ENCODE measurements at places on chromosomes 6 and 20.

DNA sequence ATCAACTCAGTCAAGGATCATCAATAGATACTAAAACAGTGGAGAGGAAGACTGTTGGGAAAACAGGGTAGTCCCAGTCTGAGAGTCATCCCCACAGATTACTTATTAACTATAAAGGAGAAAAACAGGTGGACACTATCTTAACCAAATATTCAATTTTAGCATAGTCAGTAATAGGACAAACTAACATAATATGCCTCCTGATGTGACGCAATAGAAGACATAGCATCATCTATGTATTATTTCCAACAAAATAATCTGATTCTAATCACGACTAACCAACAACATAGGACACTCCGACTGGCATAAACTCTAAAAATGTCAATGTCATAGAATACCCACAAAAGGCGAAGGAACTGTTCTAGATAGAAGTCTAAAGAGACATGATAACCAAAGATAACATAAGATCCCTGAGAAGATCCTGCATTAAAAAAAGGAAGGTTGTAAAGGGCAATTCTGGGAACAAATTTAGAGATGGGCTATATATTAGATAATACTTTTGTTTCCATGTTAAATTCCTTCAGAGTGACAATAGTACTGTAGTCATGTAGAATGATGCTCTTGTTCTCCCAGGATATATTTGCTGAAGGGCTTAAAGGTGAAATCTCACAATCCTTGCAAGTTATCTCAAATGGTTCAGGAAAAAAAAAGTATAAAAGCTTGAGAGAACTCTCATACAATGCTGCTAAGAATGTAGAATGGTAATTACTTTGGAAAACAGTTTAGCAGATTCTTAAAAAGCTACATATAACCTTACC, 28.9 kb downstream of the ILRUN start:
- DNase-seq, result no peak

- peak; percentile 41 for DNase-seq
Observed at GRCh38 chr20:12715371-12715770, 293.4 kb upstream of the SPTLC3 start.

DNA sequence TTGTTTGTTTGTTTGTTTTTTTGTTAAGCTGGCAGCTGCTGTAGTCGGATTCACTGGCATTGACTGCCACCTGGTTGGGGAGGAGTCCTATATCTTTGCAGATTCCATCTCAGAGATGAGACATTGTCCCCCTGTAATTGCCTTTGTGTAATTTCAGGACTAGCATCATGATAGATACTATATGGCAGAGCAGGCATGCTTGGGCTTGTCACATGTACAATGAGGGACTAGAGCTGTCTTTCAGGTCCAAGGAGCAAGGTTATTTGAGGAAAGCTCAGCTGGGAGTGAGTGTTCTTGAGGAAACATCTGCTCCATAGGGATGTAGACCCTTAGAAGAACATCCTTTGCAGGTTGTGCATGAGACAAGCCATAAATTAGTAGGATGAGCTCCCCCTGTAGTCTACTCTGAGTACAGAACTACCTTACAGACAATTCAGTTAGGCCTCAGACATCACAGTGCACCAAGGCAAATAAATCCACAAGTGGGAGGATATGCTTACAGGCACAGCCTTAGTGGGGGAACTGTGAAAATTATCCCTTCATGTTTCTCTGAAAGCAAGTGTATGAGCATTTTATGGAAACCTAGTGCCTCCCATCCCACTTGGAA, 62.1 kb downstream of the BMP2 start:
- peak; percentile 15 for DNase-seq

DNA sequence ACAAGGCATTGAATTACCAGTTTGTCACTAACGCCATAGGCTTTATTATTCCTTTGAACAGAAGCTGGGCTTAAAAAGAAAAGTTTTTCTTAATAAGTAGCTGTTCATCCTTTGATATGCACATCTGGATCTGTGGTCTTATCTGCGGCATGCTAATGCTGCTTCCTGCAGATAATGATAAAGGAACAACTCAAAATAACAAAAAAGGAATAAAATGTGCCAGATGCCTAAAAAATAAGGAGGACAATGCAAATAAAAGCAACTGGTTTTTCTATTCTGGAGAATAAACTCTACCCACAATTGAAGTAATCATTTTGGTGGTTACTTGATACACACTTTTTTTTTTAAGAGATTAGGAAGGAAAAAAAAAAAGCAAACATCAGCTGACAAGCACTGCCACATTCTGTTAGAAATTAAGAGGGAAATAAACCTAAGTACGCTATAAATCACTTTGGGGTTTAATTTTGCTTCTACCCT, 156.8 kb upstream of the SALL4 start:
- no peak for DNase-seq

DNA sequence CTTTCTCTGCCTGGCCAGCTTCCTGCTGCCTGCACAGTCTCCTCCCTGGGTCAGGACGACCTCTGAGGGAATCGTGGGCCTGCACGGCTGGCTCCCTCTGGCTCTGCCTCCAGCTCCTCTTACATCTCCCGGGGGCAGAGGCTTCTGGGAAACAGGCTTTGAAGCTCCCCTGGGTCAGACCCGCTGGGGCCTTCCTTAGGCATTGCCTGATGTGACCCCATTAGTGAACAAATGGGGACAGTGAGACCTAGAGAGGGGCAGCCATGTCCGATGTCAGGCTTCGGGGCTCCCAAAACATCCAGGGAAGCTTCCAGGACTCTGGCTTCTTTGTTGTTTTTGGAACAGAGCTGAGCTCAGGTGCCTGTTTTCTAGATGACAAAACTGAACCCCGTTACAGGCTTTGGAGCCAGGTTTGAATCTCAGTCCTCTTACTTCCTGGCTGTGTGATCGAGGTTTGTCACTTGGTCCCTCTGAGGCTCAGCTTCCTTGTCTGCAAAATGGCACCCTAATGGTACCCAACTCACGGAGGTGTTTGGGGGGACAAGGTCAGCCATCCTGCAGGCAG, 94.3 kb downstream of the CEBPB start:
- DNase-seq, result no peak

- no peak for DNase-seq
Observed at GRCh38 chr20:16364320-16364687, 208.9 kb downstream of the KIF16B start.

DNA sequence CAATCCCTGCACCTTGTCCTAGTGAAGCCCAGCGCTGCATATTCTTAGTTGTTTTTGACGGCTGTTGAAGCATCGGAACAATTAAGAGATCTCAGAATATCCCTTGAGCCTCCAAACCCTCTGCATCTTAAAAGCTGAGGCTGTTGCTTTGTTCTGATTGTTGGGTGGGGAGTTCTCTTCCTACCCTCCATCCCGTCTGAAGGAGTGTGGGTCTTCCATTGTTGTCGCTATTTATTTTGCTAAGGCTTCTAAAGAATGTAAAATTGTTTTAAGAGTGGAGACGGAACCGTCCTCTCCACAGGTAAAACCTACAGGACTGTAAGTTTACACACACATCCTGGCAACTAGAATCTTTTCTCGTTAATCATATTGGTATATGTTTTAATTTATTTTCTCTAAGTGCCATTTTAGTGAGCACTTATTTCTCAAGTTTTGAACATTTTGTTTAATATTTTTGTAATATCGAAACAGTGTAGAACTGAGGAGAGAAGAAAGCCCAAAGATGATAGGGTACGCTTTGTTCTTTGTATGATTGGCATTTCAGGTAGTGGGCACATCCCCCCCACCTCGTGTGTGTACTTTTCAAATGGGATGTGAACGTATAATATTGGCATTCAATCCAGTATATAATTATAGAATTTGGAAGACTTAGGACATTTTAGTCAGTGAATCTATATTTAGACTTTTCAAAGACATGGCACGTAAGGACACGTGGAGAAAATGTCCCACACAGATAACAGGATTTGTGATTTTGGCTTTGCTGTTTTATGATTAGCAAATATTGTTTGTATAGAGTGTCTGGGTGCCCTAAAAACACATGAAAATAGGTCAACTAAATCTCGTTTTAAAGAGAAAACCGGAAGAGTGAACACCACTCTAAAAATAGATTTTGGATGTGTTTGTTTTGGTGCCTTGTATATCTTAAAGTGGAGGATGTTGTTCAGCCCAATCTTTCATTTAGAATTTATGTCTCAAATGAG, 1.3 kb downstream of the RNF146 start:
- no peak for DNase-seq

DNA sequence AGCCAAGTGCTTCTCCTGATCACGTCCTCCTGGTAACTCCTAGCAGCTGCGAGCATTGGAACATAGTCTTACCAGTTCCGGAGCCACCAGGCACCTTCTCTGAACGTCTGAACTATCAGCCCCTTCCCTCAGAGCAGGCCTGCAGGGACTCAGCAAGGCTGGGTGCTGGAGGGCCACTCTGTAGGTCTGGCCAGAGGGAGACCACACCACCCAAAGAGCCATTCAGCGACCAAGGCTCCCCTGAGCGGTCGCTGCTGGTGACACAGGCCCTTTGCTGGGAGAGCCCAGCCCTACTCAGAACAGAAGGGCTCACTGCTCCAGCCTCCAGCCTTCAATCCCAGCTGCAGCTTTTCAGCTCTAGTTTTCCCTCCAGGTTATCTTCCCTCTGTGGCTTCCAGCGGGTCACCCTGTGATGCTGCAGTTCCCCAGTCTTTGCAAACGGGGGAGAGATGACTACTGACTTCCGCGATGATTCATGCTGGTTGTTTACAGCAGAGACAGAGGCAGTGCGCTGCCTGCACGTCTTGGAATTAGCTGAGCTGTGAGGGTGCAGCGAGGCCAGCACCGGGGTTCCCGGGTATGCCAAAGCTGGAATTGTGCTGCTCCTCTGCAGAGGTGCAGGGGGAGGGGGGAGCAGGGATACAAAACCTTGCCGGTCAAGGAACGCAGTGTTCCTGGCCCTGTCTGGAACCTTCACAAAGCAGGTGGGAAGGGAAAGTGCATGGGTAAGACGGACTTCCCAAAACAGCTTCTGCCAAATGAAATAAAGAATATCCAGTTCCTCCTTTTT, 161.4 kb downstream of the LY86 start:
- DNase-seq, result no peak

DNA sequence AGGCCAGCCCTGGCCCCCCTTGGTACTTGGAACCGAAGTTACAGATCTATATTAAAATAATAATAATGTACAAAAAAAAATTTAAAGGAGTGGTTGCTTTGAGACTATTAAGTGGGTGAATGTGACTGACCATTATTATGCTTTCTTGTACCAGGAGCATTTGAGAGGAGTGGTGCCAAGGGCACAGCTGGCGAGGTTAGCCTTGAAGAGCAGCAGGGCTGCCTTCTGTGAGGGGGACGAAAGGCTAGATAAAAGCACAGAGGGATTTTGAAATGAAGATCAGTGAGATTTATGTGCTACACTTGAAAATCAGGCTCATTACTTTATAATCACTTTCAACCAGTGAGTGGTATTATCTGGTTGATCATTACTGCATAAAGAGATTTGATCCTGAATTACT, 48.6 kb downstream of the FIG4 start:
- DNase-seq, result no peak

DNA sequence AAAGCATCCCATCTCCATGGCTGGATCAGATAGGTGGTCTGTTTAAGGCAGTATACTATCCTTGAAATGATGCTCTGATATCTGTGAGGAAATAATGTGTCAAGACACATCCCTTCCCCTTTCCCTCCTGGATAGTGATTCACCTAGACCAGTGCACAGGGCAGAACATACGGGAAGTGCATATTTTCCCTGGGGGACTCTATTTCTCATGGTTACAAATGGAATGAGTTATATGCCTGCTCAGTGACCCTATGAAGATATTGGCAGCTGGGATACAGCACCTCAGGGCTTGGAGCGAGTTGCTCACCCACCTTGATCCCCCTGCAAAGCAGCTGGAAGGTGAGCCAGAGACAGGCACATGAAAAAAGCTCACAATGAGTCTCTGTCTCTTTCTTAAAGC, 67.5 kb upstream of the PRL start:
- peak; percentile 32 for DNase-seq

- no peak for DNase-seq
Observed at GRCh38 chr20:15179781-15180180, 842.4 kb upstream of the FLRT3 start.

DNA sequence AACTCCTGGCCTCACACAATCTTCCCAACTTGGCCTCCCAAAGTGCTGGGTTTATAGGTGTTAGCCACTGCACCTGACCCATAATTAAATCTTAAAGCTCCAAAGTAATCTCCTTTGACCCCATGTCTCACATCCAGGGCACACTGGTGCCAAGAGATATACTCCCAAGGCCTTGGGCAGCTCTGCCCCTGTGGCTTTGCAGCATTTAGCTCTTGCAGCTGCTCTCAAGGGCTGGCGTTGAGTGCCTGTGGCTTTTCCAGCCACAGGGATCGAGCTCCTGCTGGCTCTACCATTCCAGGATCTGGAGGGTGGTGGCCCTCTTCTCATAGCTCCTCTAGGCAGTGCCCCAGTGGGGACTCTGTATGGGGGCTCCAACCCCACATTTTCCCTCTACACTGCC, 49.3 kb upstream of the CD2AP start:
- no peak for DNase-seq

- DNase-seq, result no peak
Observed at GRCh38 chr20:18729231-18729825, 84.3 kb upstream of the SCP2D1 start.

DNA sequence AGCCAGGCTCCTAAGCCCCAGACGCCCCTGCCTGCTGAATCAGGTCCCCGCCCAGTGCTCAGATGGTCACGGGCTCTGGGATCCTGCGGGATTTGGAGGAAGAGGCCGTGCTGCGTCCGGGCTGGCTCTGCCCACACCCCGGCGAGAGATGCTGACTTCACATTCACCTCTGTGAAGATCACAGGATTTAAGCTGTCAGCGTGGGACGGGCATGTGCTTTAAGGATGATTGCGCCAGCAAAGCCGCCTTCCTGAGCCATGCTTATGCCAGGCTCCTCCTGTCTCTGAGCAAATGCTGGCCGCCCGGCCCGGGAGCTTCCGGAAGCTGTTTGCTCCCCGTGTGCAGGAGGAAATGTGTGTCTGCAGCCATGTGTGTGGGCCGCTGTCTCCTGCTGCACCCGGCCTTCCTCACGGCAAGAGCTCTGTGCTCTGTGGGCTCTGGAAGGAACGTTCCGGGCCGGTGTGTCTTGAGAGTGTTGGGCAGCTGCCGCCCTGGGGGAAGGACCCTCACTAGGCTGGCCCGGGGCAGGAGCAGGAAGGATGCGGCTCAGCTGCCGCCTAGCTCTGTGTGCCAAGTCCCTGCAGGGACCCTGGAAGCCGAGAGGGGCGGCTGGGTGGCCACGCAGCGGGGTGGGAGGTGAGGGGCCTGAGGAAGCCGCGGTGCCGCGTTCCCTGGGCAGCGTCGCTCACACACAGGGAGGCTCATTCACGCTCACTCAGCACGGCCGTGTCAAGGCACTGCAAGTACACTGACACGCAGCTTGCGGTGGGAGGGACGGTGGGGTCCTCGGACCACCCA, 19.0 kb upstream of the BHLHE23 start:
- DNase-seq, result no peak

DNA sequence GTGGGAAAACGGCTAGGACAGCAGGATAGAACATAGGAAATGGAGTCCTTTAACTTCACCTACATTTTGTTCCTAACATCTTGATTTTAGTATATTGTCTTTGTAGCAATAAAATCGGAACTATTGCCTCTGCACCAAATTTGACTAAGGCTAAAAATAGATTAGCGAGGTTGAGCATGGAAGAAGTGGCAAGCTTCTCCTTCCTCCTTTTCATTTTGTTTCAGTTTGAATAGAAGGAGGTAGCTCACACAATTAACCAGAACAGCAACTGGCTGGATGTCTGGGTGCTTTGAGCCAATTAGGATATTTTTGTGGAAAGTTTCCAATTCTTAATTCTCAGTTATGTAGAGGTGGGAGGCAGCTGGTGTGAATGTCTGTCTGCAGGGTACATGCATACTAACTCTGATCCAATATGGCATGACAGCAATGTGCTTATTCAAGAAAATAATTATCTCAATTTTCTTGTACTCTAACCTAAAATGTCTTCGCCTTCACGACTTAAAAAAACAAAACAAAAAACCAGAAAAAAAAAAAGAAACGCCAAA, 3.1 kb upstream of the HECA start:
- DNase-seq, result no peak

- DNase-seq, result no peak
Observed at GRCh38 chr6:108164815-108165706, 761 bp upstream of the NR2E1 start.

Measured in keratinocyte (primary cell).